Motor neuron (in vitro differentiated cells): ENCODE measurements at places on chromosomes 6 and 20. TPM values are rescaled to one million over a fixed set of nuclear protein-coding genes. Genes with fewer than 3 reads are reported as not detected.

DNA sequence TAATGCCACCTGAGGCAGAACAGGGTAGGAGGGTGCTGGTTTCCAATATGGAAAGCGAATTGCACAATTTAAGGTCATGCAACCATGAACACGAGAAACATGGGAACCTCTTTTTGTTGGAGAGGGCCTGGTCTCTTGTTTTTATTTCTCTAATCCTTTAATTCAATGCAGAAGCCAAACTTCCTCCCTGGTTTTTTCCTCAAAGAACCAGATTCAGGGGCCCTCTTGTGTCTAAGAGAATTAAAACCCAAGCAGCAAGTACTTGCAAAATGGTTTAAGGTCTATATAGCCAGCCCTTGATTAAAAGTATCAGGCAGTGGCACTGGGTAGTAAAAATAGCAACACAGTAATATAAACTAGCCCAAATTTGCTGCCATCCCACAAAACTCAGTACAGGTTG lies 19.5 kb downstream of the GSTA4 start:
- ATAC-seq, result no peak

- peak; percentile 82 for ATAC-seq
Observed at GRCh38 chr6:90284236-90285041, 12.2 kb downstream of the BACH2 start.

DNA sequence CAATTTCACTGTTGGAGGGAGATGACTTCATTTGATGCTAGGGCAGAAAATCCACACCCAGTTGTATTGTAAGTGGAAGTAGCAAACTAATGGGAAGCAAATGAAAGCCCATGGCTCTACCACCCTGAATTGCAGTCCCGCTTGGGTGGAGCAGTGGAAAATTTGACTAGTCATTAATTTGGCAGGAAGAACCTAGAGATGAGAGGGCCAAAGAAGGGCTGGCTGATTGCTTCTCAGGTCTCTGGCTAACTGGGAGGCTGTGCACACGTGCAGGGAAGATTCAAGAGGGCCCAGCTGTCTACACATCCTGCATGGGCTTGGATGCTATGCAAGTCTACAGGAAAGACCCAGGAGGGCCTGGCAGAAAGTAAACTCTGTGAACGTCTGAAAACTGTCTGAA lies 466.2 kb downstream of the TFAP2A start:
- no peak for ATAC-seq

The CLPSL1 gene
- 2.0 TPM in 1 of 2 replicates, not detected in the other for total RNA-seq

- no peak for ATAC-seq
Observed at GRCh38 chr6:154187203-154187602, 148.2 kb downstream of the OPRM1 start.

DNA sequence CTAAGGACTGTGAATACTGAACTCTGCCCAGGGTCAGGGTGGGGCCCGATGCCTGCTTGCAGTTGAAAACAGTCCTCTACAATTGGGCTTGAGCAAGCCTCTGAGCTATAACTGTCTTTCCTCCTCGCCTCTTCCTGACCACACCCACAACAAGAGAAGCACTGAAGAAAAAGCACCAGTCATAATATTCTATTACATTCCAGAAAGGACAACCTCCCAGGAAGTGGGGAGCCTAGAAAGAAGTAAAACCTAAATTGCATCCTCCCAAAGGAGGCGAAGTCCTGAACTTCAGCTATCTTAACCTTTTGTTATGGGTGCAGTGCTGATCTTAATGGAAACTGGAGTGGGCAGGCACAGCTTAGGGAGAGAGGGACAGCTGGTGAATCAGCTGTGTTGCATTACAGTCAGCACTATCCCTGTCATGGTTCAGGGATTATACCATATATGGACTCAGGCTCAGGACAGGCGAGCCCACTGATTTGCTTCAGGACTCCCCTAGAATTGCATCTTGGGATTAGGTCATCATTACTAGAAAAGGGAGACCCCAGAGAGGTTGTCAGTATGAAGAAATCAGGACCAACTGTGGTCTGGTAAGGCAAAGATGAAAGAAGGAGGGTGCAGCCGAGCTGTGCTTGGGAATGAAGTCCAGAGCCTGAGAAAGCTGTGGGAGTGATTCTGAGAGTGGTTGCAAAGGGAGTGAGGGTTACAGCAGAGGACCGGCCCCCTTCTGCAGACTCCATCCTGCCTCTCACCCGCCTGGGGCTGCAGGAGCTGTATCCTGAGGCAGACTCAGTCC lies 18.3 kb upstream of the TRAM2 start:
- peak; percentile 90 for ATAC-seq

- no peak for ATAC-seq
Observed at GRCh38 chr6:62283796-62284411, 2.1 kb downstream of the KHDRBS2 start.

- ATAC-seq, result peak; percentile 53
Observed at GRCh38 chr6:160088069-160088783, 33.4 kb upstream of the SLC22A1 start.

- ATAC-seq, result no peak
Observed at GRCh38 chr6:169795196-169795595, 43.8 kb downstream of the ERMARD start.

The SLC16A10 gene
- 6.8 and 8.5 TPM in 2 replicates for total RNA-seq

GRCh38 chr6:356828-357251 lies 34.7 kb upstream of the IRF4 start:
- ATAC-seq, result no peak

- ATAC-seq, result peak; percentile 30
Observed at GRCh38 chr6:157145656-157146285, 177.5 kb downstream of the TMEM242 start.

The PI16 gene
- 1.9 and 3.4 TPM in 2 replicates for total RNA-seq

DNA sequence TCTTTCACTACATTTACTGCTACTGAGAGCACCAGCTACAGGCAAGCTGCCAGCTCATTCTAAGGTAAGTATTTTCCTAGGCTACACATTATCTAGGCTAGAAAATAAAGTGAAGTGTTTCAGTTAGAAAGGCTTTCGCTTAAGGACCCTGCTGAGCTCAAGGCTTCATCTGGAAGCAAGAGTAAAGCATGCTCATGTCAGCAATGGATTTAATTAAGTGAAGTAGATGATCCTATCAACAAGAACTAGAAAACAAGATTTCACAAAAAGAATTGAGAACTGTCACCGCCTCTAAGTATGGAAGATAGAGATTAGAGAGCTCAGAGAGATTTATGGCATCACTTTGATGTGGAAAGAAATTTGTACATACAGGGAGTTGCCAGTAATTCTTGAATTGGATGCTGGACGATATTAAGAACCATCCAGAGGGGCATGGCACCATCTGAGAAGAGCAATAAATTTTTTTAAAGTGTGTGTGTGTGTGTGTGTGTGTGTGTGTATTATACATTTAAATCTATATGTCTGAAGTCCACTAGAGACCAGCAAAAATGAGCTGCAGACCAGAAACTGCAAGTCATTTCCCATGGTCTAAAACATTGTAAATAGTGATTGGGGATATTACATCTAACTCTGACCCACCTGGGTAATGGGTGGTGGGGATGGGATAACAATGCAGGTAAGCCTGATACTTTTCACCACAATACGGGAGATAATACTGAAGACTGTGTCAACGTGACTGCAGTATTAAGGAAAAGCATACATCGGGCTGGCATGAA lies 105.2 kb upstream of the MAP7 start:
- no peak for ATAC-seq

The TTLL9 gene
- total RNA-seq, result 2.5 and 3.8 TPM in 2 replicates

DNA sequence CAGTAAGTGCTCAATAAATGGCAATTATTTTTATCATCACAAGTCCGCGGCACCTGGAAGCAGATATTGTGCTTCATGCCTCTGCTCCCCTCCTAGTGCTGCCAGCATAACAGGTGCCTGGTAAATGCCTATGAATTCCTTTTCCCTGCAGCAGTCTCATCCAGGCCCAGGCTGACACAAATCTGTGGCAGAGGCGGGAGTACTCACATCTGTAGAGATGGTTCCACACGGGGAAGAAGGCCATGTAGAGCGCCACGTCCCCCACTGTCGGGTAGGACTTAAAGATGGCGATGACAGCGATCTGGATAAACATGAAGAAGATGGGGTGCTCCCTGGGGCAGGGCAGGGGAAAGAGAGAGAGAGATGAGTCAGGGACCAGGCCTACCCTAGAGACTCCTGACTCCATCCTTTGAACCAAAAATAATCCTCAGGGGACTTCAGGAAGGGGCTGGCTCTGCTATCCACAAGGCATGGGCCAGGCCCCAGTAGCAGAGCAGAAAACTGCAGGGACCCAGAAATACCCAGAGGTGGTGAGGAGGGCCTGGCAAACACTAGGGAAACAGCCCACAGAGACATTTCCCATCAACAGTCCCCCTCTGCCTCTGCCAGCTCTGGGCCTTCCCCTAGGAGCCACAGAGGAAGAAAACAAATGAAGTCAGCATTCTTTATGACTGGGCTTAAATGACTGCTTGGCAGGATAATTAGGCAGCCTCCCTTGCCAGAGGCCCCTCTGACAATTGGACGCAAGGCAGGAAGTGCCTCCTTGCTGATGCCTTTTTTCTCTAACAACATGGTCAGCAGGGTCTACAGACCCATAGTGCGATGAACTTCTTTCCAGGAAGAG lies 23.0 kb downstream of the MAP1LC3A start:
- peak; percentile 90 for ATAC-seq

The ETV7 gene
- 2.4 and 7.8 TPM in 2 replicates for total RNA-seq

DNA sequence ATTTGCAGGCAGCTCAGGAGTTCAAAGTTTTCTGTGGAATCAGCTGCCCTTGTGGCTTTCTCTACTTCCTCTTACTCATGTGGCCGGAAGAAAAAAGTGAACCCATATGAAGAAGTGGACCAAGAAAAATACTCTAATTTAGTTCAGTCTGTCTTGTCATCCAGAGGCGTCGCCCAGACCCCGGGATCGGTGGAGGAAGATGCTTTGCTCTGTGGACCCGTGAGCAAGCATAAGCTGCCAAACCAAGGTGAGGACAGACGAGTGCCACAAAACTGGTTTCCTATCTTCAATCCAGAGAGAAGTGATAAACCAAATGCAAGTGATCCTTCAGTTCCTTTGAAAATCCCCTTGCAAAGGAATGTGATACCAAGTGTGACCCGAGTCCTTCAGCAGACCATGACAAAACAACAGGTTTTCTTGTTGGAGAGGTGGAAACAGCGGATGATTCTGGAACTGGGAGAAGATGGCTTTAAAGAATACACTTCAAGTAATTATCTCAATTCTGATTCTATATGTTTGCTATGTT lies 1.1 kb downstream of the MGME1 start:
- ATAC-seq, result no peak

The F13A1 gene
- total RNA-seq, result 0.10 TPM in 1 of 2 replicates, not detected in the other

DNA sequence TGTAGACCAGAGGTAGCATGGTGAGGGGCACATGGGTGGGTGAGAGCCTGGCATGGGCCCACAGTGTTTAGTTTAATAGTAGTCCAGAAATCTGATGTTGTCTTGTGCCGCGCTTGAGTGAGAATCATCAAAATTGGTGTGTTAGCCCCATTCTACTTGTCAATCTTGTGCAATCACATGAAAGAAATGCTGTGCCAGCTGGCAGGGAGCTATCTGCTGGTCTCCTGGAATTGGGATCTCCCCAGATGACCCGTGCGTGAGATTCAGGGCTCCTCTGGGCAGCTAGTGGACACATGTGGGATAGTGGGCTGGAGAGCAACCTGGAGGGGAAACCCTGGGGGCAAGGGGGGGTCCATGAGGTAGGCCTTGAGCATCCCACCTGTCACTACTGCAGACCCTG lies 43.5 kb upstream of the ZFP64 start:
- ATAC-seq, result no peak

DNA sequence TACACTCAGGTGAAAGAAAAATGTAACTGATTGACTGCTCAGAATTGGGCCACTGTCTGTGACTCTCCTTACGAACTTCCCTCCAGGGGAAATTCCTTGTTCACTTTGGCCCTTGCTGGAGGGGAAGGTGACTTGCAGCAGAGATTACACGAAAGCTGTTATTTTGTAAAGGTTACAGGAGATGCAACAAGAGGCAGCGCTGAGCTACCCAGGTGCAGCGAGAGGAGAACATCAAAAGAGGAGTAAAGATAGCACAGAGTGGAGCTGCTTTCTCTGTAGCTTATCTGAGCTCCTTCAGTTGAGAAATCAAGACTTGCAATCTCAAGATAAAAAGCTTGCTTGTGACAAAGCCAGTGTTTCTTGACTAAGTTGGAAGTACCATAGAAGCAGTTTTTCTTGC lies 144.6 kb downstream of the ARHGAP18 start:
- no peak for ATAC-seq

DNA sequence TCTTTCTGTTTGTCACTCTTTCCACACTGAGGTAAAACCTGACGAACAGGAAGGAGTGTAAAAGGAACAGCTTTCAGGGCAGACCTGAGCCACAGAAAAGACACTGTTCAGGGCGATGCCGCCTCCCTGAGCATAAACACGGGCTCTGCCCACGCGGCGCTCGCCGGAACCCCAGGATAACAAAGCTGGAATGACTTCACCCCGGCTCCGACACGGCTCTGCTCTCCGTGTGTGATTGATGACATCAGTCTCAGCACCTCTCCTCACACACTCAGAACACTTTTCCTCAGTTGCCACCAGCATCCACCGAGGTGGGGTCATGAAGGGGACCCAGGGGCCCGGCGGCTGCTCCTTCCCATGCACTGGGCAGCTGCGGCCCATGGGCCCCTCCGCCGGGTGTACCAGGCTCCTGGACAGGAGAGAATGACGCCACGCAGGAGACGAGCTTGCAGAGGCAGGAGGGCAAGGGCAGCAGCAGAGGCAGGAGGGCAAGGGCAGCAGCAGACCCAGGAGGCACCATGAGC lies 43.6 kb downstream of the DLL1 start:
- ATAC-seq, result peak; percentile 56

- ATAC-seq, result no peak
Observed at GRCh38 chr20:16744178-16744807, 3.9 kb upstream of the OTOR start.

GRCh38 chr20:62710221-62710885 lies 1.7 kb downstream of the NTSR1 start:
- no peak for ATAC-seq

The RBBP8NL gene
- 0.89 TPM in 1 of 2 replicates, not detected in the other for total RNA-seq

The HSPA12B gene
- total RNA-seq, result 0.49 and 0.52 TPM in 2 replicates

The PRRT1 gene
- 2.9 and 3.5 TPM in 2 replicates for total RNA-seq

DNA sequence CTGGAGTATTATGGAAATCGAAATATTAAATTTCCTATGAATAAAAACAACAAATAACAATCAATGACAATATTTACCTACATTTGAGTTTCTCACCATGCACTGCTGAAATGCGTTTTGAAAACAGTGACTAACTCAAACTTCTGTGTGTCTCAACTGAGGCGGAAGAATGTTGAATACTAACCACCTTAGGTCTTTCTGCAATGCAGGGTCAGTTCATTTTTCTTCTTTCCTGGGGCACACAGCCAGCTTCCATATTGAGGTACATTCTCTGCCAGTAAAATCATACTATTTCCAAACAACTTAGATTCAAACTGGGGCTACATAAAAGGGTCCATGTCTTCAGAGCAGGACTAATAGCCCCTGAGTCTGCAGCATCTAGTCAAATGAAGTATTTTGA lies 310.1 kb downstream of the UTRN start:
- ATAC-seq, result peak; percentile 32
